Vagina (tissue), 2 donors: ENCODE measurements at places on chromosomes 4 and X.

DNA sequence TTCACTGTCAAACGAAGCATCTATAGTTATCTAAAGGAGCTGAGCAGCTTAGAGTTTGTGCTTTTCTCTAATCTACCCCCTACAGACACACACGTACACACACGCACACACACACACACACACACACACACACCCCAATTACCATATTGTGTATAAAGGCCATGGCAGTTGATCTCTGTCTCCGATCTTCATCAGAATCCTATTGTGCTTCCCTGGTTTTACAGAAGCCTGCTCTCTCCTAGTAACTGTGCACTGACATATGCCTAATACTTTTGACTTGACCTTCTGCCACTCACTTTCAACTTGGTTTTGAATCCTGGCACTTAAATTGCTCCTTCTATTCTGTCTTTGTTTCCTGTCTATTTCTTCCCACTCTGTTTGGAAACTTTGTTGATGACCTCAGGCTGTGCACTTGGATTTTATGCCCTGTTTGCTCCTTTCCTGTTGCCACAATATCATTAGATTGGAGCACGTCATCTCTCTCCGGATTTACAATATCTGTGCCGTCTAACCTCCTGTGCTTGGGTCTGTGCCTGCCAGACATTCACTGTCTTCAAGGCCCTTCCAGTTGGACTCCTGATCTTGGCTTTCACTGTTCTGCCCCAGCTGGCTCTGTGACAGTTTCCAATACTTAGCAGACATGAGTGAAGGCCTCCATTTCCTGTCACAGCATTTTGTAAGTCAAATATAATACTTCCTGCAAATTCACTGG is 928.1 kb downstream of the FAT4 start:
- DNase-seq, result no peak

DNA sequence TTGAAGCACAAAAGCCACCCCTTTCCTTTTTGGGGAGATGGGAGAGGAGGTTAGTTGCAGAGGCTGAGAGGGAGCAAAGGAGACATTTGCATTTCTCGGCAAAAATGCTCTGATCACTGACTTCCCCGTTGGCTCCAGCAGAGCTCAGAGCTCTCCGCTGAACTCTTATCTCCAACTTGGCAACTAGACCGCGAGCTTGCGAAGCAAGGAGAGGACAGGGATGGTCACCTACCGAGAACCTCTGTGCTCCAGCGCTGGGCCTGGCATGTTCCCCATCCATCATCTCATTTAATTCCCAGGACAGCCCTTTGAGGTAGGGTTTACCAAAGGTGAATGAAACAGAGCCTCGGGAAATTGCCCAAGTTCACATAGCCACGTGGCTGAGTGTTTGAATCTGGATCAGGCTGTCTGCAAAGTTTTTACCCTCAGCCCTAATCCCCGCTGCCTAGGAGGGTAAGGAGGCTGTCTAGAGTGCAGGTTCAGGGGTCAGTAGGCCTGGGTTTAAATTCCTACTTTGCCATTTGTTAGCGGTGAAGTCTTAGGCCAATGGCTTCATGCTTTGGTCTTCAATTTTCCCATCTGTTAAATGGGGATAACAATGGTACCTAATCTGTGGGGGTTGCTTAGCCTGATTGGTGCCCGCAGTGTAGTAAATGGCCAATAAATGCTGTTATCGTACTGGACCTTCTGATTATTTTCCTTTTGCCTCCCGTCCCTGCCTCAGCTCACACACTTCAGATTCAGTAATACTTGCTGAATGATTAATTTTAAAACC is 3.8 kb upstream of the CITED1 start:
- DNase-seq, result peak; percentile 52

DNA sequence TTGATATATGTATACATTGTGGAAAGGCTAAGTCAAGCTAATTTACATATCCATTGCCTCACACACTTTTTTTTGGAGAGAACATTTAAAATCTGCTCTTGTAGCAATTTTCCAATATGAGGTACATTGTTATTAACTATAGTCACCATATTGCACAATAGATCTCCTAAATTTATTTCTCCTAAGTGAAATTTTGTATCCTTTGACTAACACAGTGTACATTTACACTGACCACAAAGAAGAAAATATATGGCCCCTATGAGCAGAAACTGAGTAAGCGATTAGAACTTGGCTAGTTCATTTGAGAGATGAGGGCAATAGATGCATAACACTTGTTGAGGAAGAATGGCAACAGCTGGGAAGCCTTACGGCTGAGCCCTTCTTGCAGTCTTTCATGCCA is 20.3 kb upstream of the GUCY1B1 start:
- no peak for DNase-seq

DNA sequence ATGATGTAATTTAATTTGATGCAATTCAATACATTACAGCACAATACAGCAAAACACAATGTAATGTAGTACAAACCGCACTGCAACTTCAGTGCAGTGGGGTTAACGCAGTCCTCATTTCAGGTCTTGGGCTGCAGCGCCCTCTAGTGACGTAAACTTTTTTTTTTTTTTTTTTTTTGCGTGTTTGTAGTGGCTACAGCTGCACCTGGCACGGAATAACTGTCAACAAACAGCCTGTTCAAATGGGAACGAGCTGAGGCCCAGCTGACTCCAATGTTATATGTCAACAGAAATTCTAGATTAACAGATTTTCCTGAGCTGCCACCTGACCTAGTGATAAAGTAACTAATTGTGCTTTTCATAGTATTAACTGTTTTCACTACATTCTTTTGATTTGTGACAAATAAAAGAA is 33.5 kb upstream of the RASSF6 start:
- DNase-seq, result no peak

DNA sequence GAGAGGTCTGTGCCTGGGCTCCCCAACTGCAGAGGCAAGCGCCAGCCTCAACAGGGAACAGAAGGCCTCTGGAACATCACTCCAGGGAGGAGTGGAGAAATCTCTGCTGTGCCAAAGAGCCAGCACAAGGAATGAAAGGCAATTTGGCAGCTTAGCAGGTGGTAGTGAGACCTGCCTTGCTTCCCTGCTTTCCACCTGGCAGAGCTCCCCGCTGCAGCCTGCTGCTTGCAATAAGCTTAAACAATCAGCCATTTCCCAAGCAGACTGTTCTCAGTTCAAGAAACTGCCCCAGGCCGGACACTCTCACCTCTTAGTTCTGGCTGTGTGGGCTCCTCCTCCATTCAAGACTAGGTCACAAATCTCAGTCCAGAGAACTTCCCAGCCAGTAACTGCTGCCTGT is 370.6 kb downstream of the MAGEB5 start:
- no peak for DNase-seq

GRCh38 chr4:84837751-84838150 is 128.7 kb downstream of the WDFY3 start:
- DNase-seq, result no peak
